ENCODE measurements at places on chromosomes 13 and 19.

DNA sequence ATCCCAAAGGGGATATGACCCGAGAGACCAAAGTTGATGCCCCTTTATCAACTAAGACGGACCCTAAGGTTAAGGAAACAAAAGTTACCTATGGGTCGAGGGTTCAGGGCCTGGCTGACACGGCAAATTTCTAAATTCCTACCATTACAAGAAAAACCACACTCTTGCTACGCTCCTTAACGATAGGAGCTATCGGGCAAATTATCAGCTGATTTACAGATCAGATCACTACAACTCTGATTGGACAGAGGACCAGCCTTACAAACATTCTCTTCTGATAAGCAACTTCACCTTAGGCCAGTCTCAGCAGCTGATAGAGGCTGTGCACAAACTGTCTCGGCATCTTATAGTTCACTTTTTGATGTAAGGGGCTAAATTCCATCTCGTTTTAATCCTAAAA lies 117.9 kb downstream of the KCTD15 start:
- no peak for DNase-seq

GRCh38 chr13:30477346-30478195 lies 11.8 kb upstream of the HMGB1 start:
- no peak for DNase-seq

- peak; percentile 58 for DNase-seq
Observed at GRCh38 chr19:47284324-47284899, 9.7 kb downstream of the INAFM1 start.

- DNase-seq = no peak
Observed at GRCh38 chr13:106882246-106882645, 314.3 kb upstream of the ARGLU1 start.

DNA sequence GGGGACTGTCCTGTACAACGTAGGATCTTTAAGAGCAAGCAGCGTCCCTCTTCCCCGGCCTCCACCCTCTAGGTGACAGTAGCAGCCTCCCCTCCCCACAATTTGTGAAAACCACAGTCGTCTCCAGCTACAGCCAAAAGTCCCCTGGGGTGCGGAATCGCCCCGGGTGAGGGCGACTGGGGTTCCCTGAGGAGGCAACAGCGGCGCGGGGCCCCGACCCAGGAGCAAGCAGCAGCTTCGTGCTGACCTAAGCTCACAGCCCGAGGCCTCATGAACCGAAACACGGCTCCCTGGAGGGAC lies 322 bp downstream of the ZNF558 start:
- DNase-seq = no peak

GRCh38 chr19:28292822-28293500 lies 920.0 kb downstream of the UQCRFS1 start:
- DNase-seq = no peak

- DNase-seq = no peak
Observed at GRCh38 chr19:30180691-30181090, 191.5 kb upstream of the ZNF536 start.

DNA sequence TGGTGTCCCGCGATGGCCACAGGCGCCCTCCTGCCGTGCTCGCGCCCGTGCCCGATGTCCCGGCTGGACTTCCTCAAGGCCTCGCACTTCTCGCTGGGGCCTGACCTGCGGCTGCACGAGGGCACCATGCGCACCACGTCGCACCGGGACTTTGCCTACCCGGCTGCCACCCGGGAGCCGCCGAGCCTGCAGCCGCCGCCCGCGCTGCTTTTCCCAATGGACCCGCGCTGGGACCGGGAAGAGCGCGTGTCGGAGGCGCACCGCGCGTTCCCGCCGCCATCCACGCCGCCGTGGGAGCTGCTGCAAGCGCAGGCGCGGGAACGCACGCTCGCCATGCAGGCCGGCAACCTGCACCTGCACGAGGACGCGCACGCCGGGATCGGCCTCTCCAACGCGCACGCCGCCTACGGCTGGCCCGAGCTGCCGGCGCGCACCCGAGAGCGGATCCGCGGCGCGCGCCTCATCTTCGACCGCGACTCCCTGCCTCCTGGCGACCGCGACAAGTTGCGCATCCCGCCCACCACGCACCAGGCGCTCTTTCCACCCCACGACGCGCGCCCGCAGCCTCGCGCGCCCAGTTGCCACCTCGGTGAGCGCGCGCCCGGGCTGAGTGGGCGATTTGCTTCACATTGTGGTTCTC lies 12.1 kb upstream of the PEX11G start:
- no peak for DNase-seq

GRCh38 chr13:30615866-30616541 lies 1.7 kb upstream of the USPL1 start:
- DNase-seq = peak; percentile 55

DNA sequence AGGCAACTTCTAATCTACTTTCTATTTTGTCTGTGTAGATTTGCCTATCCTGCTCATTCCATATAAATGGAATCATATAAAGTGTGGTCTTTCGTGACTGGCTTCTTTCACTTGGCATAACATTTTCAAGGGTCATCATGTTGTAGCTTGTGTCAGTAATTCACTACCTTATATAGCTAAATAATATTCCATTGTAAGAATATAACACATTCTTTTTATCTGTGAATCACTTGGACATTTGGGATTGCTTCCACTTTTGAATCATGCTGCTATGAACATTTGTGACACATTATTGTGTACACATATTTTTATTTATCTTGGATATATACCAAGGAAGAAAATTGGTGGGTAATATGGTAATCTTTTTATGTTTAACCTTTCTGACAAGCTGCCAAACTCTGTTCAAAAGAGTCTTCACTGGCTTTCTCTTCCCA lies 89.0 kb upstream of the CSNK1A1L start:
- DNase-seq = no peak

GRCh38 chr13:99391781-99392469 lies 84.7 kb upstream of the GPR183 start:
- DNase-seq = no peak

DNA sequence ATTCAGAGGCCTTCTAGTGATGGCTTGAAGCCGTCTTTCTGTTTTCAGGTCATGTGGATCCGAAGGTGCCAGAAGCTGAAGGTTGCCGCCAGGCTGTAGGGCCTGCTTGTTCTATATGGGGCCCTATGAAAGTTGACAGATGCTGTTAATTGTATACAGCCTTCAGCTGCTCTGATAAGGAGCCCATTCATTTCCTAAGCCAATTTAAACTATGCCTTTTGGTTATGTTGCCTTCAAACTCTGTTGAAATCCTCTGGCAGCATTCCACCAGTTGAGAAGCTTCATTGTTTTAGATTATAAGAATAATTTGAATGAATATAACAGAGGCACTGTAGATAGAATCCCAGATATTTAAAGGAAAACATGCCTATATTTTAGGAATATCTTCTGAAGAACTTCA lies 34.4 kb downstream of the RAP2A start:
- DNase-seq = no peak

DNA sequence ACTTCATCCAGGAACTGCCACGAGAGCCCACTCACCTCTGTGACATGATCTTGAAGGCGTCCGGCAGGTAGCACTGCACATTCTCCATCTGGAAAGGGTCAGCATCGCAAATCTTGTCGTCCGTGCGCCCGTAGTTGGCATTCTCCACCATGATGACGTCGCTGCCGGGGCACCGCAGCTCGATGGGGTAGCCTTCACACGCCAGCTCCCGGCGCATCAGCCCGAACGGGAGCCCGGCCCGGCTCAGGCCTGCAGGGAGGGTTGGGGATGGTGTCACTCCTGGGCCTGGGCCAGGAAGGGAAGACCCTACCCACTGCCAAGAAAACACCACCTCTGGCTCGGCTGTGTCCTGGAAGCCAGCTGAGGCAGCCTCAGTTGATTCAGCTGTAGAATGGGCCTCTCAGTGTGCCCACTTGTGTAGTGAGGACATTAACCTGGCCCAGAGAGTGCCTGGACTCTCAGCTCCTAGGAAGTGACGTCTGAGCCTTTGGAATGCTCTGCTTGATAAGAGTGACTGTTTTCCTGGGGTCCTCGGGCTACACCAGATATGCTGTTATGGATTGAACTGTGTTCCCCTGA lies 28.4 kb downstream of the ADGRL1 start:
- DNase-seq = no peak

DNA sequence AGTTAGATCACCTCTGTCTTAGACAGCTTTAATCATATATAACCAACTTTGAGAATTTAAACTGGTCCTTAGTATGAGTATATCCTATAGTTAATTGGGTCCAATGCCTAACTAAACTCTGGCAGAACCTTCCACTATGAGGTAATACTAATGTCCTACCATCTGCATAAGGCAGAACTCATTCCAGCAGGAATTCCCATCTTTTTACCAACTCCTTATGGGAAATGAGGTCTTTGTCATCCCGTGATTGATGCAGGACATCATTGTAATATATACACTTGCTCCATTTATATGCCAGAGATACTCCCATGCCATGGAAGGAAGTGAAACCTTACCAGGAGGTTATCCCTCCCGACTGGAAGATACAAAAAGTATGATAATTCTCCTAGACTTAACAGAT lies 2.8 kb downstream of the KCTD4 start:
- DNase-seq = no peak

GRCh38 chr13:58712191-58712590 lies 1080.6 kb downstream of the PCDH17 start:
- no peak for DNase-seq

GRCh38 chr19:6048348-6048747 lies 62.0 kb downstream of the RFX2 start:
- DNase-seq = no peak

- no peak for DNase-seq
Observed at GRCh38 chr13:45951166-45951565, 99.6 kb upstream of the SIAH3 start.

- no peak for DNase-seq
Observed at GRCh38 chr19:33580026-33580644, 41.6 kb upstream of the CHST8 start.

DNA sequence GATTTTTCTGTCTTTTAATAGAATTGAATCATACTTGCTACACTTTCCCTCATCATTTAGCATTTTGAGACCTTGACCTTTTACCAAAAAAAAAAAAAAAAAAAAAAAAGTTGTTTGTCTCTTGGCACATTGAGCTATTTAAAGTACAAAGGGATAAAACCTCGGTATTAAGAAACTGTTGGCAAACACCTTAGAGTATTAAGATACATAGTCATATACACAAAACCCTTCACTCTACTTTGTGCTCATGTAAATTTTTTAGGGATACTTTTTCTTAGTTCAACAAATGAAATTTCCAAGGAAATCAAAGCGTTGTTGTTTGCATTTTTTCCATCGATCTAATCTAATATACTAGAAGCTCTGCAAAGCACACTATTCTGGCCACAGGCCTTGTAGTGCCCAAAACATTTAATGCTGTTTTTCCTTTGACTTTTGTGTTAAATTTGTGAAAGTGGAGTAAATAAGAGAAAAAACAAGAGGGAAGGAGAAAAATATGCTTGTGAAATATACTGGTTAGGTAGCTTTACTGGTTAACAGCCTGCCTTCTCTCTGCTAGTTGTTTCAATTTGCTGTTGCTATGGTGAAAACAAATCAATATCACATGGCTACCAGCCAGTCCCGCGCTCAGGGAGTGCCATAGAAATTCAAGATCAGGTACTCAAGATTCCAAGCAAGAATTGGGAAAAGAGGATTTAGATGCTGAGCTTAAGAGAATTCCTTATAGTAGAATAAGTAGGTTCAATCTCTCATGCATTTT lies 2.6 kb downstream of the MBNL2 start:
- DNase-seq = peak; percentile 75

GRCh38 chr19:3289971-3290569 lies 65.6 kb downstream of the CELF5 start:
- DNase-seq = no peak

DNA sequence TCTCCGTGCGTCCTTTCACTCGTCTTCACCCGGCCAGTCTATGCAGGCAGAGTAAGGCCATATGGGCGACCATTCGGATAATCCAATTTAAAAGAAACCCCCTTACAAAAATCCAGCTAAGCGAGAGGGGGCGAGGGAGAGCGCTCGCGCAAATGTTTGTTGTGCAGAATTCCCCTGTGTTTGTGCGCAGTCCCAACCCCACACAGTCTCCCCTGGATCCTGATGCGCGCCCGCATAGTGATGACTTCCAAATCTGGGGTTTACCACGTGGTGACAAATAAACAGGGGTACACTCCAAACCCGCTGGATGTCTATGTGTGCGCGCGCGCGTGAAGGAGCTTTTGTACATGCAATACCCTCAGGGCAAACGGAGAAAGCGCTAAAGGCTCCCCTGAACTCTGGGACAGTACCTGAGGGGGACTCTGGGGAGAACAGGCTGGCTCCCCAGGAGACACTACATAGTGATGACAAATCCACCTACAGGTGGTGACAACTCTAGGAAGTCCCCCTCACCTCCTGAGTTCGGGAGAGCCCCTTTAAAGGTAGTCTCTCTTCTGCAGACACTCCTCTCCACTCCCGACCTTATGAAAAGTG lies 8.5 kb downstream of the SOX21 start:
- no peak for DNase-seq

Data from kidney glomerular epithelial cell (primary cell).